ENCODE measurements at places on chromosomes 2 and 18.

- no peak for DNase-seq
These were observed 109.9 kb upstream of the CTDP1 start for GRCh38 chr18:79569720-79570119.

- no peak for DNase-seq
These were observed 87.8 kb upstream of the RAB6C start for GRCh38 chr2:129891341-129892320.

DNA sequence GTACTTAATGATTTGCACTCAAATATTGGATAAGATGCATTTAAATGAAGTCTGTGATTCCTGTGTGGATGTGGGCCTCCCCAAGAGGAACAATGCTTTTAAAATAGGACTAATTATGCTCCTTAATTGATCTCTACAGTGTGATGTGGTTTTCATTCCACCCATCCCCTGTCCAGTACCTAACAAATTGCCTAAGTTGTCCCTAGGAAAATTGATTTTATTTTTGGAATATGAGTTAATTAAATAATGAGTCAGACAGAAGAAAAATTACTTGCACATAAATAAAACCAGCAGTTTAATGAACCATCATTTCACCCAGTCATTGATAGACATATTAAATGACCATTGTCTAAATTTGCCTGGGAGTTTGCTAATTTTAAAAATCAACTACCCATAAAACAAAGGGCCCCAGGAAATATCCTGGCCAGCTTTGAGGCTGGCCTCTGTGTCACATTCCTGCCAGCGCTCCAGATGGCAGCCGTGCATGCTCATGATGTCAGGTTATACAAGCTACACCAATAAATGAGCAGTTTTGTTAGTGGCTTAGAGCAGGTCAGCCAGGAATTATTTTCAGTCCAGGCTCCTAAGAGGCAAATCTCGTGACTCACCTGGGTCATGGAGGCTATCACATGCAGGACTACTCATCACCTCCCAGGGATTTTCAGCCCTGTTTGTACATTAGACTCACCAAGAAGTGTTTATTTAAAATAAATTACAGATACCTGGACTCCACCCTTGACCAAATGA lies 31.9 kb downstream of the ABHD3 start:
- no peak for DNase-seq

DNA sequence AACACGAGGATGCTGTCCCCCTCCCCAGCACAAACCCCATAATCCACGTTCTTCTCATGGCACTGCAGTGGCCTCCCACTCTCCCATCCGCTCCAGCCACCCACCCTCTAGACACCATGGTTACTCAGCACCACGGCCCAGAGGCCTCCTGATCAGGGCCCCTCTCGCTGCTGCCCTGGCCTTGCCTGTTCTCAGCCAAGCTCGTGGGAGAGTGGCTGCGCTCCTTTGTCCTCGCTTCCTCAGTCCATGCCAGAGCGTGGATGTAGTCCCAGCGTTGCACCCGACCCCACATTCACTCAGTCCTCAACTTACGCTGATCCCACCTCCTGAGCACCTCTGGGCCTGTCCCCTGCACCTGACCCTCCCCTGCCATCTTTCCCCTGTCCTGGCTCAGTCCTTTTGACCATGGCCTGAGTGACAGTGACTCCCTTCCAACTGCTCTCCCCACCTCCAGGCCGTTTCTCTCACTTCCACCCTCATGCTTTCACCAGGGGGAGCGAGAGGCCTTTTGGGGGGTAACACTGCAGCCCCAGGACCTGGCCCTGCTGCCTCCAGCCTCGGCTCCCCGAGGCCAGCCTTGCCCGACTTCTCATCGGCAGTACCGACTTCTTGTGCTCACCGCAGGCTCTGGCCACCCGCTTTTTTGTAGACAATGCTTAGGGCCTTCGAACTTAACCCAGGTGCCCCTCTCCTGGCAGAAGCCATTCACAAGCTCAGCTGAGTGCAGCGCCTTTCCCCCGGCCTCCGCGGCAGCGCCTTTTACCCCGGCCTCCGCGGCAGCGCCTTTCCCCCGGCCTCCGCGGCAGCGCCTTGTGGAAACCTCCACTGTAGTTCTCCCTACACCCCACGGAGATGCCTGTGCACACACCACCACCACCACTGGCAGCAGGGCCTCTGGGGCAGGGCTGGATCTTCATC lies 131.4 kb downstream of the CLIP4 start:
- no peak for DNase-seq

DNA sequence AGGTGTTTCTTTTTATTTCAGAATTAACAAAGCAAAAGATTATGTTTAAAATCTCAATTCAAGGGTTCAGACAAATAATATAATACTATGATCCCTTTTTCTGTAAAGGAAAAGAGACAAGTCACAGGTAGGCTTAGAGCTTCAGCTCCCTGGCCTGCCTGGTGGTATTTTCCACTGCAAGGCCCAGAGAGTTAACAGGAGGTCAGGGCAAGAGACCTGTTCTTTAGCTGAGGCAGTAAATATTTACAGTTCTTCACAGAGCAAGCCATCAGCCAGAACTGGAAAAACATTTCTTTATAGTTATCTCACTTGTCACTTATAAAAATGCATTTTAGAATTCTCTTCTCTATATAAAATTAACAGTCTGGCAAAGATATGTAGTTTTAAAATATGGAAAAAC lies 70.1 kb downstream of the EPG5 start:
- no peak for DNase-seq

DNA sequence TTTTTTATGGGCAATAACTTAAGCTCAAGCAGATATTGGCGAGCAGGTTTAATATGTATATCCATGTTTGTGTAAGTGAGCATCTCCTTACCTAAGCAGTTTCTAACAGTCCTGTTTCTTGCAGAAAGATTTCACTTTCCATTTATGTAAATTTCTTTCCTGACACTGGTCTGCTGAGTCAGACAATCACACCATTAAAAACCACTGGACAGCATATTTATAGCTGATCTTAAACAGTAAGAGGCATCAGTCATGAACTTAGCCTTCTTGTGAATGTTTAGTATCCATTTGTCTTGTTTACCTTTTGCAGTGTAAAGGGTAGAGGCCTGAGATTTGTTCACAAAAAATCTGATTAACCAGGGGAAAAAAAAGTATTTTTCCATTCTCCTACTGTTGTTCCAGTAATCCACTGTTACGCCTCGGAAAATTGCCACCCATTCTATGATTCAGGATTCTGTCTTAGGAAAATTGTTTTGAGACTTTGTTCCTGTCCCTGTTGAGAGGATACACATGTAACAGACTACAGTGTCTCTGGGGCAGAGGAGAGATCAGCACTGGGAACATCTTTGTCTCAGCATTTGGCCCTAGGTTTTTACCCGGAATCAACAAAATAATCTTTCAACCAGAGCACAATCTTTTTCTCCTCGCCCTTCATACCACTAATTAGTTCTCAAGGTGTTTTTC lies 521.0 kb upstream of the NRP2 start:
- DNase-seq, result no peak

GRCh38 chr2:160270571-160271113 lies 70.6 kb upstream of the ITGB6 start:
- no peak for DNase-seq

DNA sequence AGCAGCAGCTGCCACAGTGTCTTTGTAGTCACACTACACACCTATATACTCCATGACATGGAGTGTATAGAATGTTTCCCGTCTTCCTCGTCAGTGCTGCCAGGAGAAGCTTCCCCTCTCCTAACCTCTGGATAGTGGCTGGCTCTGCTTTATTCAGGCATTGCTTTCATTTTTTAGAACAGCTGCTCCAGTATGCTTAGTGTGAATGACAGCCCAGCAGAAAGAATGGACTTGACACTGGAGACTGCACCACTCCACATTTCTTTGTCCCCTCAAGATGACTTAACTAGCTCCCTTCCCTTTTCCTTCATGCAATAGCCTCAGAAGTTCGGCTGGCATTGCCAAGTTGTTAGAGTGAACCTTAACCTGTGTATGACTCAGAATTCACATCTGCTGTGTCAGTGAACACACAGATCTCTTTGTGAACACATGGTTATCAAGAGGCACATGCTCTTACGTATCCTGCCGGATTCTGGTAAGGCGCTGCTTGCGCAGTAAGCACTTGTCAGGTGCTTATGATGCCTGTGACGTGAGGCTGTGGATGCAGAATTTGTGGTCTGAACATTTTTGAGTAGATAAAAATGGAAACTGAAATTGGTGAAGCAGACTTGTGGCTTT lies 73.9 kb downstream of the NEDD4L start:
- DNase-seq, result no peak

- DNase-seq, result no peak
These were observed 77.6 kb downstream of the KIF5C start for GRCh38 chr2:148952621-148953020.

DNA sequence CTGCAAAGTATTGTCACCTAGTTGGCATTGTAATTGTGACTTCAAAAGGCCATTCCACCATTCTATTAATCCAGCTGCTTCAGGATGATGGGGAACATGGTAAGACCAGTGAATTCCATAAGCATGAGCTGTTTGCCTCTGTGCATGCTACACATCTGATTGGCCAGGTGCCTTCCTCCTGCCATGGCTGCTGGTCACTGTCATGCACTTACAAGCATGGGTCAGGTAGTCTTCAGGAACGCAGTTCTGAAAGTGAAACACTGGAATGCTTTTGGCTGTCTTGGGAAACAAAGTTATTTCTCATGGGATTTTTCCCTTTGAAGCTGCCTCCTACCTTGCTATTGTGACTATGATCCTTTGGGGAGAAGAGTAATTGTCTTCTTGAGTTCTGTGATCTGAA lies 267.6 kb downstream of the GBX2 start:
- no peak for DNase-seq

DNA sequence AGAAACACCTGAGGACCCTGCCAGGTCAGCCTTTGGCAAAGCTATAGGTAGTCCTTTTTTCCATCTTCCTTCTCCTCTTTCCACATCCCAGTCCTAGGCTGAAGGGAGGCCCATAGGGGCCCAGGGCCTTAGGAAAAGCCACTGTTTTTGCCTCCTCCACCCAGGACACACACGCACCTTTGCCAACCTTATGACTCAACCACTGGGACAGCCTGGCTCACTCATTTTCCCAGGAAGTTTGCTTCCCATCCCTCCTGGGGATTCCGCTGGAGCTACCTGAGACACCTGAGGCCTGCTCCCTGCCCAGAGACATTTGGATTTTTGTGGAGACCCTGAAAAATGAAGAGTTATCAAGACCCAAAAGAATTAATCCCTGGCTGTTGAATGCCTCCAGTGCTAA lies 273.4 kb upstream of the SIX2 start:
- no peak for DNase-seq

DNA sequence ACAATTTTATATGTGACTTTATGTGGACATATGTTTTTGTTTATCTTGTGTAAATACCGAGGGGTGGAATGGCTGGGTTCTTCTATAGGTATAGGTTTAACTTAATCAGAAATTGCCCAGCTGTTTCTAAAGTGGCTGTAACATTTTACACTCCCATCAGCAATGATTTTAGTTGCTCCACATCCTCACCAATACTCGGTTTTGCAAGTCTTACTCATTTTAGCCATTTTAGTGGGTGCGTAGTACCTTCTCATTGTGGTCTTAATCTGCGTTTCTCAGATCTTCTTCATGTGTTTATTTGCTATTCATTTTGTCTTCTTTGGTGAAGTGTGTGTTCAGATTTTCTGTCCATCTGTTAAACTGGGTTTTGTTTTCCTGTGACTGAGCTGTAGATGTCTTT lies 95.4 kb upstream of the BCL2L11 start:
- DNase-seq, result no peak

All from stimulated activated CD4-positive, alpha-beta T cell treated with anti-CD3 and anti-CD28 coated beads, Interleukin-1b, Interleukin-23, amount 100 ng/mL, for 4 hours (primary cell).